ENCODE measurements at places on chromosomes 1 and 21. TPM values are rescaled to one million over a fixed set of nuclear protein-coding genes. Genes with fewer than 3 reads are reported as not detected.
A peak's percentile ranks its signal among the peaks of the same experiment; 100 is the strongest.

CFAP107 gene
- not detected for total RNA-seq

SH3D21 gene
- 33.0 TPM for total RNA-seq

COL9A2 gene
- total RNA-seq: 2.5 TPM

BSND gene
- not detected for total RNA-seq

MATN1 gene
- total RNA-seq: 0.32 TPM

GJC2 gene
- 0.64 TPM for total RNA-seq

FABP3 gene
- not detected for total RNA-seq

MFN2 gene
- total RNA-seq: 71.6 TPM

SPRR5 gene
- not detected for total RNA-seq

LEFTY1 gene
- not detected for total RNA-seq

DNA sequence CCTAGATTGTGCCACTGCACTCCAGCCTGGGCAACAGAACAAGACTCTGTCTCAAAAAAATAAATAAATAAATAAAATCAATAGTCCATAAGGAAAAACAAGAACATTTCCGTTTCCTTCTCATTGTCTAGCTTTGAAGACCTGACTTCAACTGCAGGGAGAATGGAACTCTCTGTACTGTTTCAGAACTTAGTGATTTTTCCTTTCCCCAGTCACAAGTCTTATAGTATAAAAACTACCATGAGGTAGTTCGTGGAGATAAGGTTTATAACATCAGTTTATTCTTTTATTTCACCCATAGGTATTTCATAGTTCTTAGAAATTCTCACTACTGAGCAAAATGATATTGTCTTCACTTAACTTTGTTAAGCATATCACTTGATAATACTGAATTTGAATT lies 11.4 kb upstream of the RWDD3 start:
- no peak for DNase-seq

DNA sequence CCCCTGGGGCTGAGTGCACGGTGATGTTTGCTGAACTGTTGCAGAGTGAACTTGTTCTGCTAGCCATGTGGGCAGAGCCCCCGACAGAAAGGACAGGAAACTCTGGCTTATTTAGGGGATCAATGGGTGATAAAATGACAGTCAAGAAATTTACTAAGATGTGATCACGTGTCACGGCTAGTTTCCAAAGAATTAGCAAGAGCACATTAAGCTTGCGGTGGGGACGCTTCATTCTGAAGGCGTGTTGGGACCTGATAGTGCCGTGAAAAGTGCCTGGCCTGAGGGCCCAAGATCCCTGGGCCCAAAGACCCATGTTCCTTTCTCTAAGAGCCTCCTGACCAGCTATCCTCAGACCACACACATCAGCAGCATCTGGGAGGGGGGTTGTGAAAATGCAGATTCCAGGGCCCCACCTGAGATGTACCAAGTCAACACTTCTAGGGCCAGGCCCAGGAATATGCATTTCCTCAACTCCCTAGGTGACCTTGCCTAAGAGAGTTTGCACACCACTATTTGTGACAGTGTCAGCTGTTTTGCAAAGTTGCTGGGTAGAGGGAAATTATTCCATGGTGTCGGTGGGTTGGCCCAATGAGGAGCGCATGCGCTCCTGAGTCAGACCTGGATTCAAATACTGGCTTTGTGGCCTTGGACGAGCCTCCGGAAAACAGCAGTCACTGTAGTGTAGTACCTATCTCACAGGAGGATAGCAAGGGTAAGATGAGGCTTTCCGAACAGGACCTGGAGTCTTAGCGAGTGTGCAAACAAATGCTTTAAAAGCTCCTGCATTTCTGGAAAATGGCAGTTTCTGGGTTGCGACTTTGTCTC lies 77.5 kb downstream of the SPSB1 start:
- DNase-seq: no peak

DNA sequence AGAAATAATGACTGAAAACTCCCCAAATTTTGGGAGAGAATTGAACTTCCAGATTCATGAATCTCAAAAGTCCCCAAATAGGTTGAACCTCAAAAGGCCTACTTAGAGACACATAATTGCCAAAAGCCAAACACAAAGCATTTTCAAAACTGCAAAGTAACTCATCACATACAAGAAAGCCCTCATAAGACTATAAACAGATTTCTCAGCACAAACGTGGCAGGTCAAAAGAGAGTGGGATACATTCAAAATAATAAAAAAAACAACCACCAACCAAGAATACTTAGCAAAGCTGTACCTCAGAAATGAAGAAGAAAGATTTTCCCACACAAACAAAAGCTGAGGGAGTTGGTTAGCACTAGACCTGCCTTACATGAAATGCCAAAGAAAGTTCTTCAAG lies 57.9 kb downstream of the CCN1 start:
- no peak for DNase-seq

DNA sequence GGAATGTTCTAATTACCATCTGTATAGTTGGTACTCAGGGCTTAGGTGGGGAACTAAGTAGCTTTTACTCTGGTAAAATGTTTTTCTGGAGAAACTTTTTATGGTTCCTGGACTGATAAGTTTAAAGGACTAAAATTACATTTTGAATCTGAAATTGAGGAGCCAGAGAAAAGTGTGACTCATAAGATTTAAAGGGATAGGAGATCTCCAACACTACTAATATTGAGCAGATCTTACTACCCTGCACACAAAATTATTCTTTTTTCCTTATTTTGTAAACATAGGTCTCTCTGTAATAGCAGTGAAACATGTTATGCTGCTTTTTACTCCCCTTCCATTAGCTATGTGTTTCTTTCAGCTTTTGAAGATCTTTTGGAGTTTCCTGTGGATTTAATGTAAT lies 32.5 kb downstream of the MTF2 start:
- DNase-seq: no peak

DNA sequence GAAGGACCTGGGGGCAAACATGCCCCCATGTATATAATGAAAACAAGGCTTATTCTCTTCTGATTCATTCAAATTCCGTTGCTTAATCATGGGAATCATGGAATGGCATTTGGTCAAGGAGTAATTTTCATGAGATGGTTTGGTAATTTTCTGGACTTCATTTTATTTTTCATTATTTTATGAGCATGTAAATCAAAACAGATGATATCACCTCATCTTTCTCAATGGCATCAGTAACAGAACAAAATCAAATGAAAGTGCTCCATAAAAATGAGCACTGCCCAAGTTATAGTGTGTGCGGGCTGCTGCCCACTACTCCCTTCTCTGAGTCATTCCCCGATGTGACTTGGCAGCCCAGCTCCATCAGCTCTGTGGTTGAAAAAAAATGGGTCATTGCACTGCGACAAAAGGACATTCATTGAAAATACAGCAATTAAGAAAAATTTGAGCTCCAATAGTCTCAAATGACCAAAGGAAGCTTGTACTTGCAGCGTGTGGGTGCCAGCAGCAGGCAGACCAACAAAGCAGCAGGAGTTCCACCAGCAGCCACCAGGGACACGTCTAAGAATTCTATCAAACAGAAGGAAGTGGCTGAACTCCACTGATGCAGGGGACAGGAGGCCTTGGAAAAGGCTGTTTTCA lies 84.3 kb upstream of the VAV3 start:
- peak; percentile 51 for DNase-seq

GRCh38 chr1:168230709-168231108 lies 4.9 kb downstream of the SFT2D2 start:
- no peak for DNase-seq

DNA sequence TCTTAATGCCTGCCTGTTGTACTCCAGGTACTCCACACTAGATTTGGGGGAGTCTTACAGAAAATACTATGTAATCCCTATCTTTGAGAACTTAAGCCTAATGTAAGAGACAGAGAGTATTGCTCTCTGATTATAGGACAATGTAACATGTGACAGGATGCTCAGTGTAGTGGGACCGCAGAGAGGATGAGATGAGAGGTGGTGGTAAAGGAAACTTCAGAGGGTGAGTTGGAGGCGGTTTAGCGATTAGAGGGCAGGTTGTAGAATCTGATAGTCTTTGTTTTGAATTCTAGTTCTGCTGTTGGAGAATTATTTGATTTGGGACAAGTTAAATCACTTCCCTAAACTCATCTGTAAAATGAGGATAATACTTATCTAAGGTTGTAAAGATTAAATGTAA lies 5.4 kb downstream of the SOAT1 start:
- DNase-seq: peak; percentile 74

DNA sequence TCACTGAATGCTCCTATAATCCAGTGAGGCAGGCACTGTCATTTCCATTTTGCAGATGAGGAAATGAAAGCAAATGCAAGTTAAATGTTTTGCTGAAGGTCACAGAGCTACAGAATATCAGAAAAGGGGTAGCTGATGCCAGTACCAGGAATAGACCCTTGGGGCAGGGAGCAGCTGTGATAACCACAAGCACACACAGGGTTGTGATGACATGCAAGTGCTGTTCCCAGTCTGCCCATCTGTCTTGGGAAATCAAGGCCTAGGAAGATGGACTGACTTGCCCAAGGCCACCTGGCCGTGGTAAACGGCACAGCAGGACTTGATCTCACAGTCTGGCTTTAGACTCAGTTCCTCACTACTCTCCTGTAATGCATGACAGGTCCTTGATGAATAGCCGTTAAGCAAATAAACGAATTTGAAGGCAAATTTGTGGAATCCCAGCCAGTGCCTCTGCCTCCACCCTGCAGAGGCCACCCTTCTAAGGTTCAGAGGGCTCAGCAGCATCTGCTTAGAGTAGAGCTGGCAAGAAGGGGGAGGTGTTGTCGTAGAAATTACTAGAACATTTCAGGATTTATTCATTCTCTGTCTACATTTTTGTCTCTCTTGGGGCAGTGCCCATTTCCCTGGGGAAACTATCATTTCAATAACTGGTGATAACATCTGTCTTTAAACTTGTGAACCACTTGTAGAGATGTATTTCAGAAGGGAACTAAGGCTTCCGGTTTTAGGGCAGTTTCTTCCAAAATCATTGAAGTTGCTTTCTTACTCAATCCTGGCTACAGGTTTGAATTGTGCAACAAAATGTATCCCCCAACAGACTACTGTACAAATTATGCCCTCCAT lies 53.2 kb upstream of the MRPS6 start:
- no peak for DNase-seq

GRCh38 chr1:76587212-76587611 lies 280.1 kb upstream of the ST6GALNAC5 start:
- DNase-seq: no peak

DNA sequence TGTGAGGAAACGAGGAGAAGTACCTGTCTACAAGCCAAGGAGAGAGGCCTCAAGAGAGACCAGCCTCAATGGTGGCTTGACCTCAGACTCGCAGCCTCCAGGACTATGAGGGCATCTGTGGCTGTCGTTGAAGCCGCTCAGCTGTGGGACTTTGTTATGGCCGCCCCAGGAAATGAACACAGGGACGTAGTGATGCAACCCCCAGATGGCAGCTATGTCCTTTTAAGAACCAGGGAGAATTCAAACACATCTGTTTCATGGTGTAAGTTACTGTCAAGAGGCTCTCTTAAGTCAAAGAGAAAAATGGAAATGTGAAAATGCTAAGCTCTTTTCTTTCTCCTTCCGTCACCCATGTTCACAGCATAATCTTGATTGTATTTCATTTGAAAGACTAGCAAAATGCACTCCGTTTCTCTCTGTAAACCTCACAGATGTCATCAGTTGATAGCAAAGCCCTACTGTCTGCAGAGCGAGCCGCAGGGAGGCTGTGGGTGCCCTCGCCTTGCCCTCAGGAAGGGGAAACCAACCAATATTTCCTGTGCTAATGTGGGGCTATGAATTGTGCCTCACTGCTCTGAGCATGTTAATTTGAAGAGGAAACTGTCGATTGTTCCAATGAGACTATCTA lies 21.3 kb downstream of the UBASH3A start:
- peak; percentile 78 for DNase-seq

DNA sequence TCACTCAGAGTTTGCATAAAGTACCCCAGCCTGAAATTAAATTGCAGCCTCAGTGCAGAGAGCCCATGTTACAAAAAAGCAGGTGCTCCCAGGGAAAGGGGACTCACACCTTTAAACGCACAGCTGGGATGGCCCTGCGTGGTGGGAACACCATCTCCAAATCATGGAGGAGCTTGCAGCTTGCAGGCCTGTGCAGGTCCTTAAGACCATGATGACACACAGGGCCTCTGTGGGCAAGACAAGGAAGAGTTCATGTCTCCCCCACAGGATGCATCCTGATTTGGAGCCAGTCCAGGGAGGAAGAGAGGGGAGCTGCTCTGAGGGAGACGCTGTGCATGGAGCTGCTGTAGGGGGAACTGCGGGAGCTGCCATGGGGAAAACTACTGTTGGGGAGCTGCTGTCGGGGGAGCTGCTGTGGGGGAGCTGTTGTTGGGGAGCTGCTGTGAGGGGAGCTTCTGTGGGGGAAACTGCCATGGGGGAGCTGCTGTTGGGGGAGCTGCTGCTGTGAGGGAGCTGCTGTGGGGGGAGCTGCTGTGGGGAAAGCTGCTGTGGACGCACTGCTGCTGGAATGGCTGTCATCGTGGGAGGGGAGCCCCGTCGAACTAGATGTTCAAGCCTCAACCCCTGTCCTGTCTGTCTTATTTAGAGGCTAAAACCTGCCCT lies 113.9 kb downstream of the MATN1 start:
- no peak for DNase-seq

DNA sequence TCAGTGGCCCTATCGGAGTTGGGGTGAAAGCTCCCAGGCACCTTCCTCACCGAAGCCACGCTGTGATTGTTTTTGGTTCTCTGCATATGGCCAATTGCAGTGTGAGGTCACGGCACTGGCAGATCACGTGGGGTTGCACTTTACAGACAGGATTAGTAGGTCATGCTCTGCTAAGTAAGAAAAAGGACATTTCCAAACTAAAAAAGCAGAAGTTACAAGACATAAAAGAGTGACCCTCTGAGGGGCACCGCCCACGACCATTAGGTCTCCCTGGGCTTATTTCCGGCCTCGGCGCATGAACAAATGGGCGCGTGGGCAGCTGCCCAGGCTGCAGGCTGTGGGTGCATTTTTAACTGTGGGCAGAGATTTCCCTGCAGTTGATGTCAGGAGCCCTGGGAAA lies 2.0 kb downstream of the CAPN9 start:
- DNase-seq: no peak

GRCh38 chr1:116677474-116678062 lies 10.0 kb upstream of the IGSF3 start:
- no peak for DNase-seq

All from activated CD4-positive, alpha-beta T cell treated with anti-CD3 and anti-CD28 coated beads for 36 hours (primary cell).